Large intestine (tissue), 12 donors: ENCODE measurements at places on chromosomes 11 and 22. TPM values are rescaled to one million over a fixed set of nuclear protein-coding genes. Genes with fewer than 3 reads are reported as not detected.

DNA sequence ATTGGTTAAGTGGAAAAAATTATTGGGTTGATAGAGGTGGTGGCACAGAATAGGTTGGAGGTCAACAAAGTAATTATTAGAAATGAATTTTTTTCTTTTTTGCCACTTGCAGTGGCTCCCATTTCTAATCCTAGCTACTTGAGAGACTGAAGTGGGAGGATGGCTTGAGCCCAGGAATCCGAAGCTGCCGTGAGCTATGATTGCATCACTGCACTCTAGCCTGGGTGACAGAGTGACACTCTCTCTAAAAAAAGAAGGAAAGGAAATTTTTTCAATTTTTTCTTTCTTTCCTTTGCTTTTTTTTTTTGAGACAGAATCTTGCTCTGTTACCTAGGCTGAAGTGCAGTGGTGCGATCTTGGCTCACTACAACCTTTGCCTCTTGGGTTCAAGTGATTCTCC, 2.2 kb upstream of the BCO2 start:
- DNase-seq, result no peak

GRCh38 chr11:117226388-117227385, 5.2 kb downstream of the PCSK7 start:
- DNase-seq, result peak; percentile 68

GRCh38 chr11:44207292-44207691, 102.6 kb downstream of the ALX4 start:
- no peak for DNase-seq

DNA sequence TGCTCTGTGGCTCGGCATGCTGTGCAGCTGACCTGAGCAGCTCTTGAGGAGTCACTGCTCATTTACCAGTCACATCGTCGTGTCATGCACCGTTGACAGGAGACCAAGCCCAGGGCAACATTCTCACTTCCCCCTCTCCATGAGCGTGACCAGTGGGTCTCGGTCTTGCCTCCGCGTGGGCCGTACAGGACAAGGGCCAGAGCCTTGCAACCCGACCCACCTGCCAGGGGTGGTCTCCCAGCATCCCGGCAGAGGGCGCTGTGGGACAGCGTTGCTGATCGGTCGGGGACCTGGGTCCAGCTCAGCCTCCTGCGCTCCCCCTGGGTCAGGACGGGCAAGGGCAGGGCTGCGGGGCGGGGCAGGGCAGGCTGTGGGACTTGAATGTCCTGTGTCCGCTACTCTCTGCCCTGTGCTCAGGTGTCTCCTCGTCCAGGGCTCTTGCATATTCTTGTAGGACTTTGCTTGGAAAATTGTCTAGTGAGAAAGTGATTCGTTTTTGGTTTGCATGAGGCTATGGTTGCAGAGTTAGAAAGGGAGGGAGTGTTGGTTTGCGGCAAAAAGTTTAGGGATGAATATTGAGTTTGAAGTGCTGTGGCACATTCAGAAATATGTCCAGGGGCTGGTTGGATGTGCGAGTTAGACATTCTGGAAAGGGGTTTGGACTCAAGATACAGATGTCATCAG, 16.2 kb downstream of the EIF4G2 start:
- peak; percentile 75 for DNase-seq

- DNase-seq, result no peak
These were observed 44.4 kb downstream of the CHRDL2 start for GRCh38 chr11:74686792-74687191.

Gene SMC1B
- 0.27 TPM for polyA plus RNA-seq
